Aorta (tissue), 5 donors: ENCODE measurements at places on chromosomes 5 and 9.

GRCh38 chr5:1448511-1449011 is 3.3 kb upstream of the SLC6A3 start:
- DNase-seq, result peak; percentile 36

- no peak for DNase-seq
Observed at GRCh38 chr5:95027775-95028174, 257.1 kb downstream of the MCTP1 start.

DNA sequence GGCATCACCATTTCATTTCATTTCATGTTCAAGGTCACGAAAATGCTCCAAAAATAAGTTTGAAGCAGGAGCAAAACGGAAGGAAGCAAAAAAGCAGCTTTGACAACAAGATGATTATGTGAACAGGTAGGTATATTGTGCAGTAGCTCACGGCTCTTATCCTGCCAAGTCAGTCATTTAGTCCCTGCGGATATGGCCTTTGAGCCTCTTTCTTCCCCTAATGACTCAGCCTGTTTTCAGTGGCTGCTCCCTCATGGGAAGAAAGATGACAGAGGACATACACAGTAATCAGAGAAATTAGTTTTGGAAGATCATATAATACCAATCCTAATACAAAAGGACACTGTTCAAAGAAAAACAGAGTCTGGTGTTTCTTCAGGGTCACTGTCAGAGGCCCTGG is 155.8 kb upstream of the GRAMD2B start:
- no peak for DNase-seq

DNA sequence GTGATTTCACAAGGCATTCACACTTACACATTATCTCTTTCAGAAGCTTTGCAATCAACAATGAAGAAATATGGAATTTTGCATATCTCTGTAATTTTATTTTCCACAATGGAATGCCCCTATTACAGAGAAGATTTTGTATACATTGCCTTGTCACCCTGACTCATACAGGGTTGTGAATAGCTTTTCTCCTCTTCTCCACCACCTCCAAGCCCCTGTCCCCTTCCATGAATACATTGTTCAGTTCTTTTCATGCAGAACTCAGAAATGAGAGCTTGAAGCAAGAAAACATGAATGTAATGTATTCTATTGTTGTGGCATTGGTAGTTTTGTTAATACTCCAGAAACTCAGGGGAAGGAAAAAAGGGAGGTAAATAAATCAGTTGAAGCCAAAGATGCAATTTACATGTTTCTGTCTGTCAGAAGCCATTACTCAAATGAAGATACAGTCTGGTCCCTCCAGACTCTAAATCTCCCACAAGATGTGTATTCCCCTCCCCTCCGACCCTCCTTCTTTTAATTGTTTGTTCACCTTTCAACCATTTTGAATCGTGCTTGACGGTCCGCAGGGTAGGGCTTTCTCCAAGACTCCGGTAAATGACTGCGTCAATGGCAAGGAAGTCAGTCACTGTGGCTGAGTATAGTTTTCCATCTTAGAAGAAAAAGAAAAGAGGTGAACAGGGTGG is 86.1 kb downstream of the SEMA6A start:
- no peak for DNase-seq

DNA sequence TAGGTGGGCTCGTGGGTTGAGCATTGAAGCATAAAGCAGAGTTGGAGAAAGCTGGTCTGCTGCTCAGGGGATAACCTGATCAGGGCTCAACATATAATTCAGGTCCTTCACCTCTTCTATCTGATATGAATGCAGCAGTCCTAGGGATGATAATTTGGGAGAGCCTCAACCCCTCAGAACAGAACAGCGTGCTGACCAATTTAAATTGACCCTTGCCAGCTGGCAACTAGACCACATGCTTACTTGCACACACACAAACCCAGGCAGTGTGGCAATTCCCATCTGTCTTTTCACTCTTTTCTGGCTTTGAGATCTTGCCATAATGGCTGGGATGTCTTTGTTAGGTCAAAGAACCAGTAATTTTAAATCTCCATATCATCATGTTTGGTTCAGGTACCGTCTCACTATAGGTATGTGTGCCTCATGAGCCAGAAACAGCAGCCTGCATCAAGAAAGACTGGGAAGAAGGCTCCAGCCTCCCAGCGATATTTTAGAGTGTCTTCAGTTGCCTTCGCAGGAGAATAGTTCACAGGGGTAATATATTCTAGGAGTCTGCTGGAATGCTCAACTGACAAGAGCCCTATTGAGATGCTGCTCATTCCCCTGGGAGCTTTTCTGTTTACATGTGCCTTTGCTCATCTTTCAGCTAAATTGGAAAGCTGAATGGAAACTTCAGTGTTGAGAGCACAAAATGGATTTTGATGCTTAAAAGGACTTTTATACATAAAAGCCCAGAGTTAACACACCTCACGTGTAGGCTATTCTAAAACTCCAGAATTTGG is 497.6 kb downstream of the RASEF start:
- DNase-seq, result no peak

DNA sequence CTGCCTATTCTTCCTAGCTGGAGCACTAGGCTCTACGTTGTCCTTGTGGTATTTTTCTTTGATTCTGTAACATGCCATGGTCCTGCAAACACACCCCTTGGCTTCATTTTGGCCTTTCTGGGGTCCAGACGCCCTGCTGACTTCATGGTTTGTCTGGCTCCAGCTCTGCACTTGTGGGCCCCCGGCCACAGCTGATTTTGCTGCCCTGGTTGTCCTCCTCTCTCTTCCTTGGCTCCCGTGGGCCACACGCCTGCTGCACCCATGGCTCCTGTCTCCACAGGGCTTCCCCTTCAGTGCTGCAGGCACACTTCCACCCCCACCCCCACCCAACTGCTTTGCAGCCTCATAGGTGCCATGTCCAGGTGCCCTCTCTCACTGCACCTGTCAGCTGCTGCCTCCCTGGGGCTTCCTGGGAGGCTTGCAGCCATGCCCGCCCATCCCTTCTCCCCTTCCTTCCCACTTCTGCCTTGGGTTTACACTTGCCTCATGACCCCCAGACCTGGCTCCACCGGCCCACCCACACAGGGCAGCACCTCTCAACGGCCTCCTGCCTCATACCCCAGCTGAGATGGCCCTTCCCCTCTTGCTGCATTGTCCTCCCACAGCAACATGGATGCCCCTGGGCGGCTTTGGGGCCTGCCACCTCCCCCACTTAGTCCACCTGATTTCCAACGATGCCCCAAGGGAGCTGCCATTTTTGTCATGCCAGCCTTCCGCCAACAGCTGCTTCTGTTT is 25.6 kb downstream of the SLC6A3 start:
- DNase-seq, result peak; percentile 26

DNA sequence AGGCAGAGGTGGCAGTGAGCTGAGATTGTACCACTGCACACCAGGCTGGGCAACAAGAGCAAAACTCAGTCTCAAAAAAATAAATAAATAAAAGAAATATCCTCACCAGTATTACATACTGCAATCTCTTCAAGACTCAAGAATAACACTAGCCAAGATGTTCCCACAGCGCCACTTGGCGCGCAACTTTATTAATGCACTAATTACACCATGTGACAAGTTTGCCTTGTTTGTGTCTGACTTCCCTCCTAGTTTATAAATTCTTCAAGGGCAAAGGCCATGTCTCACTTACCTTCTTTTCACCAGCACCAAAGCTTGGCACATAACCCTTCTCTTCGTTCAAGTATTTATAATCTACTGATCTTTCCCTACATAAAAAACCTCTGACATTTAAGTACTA is 4.8 kb downstream of the SKP1 start:
- DNase-seq, result no peak

DNA sequence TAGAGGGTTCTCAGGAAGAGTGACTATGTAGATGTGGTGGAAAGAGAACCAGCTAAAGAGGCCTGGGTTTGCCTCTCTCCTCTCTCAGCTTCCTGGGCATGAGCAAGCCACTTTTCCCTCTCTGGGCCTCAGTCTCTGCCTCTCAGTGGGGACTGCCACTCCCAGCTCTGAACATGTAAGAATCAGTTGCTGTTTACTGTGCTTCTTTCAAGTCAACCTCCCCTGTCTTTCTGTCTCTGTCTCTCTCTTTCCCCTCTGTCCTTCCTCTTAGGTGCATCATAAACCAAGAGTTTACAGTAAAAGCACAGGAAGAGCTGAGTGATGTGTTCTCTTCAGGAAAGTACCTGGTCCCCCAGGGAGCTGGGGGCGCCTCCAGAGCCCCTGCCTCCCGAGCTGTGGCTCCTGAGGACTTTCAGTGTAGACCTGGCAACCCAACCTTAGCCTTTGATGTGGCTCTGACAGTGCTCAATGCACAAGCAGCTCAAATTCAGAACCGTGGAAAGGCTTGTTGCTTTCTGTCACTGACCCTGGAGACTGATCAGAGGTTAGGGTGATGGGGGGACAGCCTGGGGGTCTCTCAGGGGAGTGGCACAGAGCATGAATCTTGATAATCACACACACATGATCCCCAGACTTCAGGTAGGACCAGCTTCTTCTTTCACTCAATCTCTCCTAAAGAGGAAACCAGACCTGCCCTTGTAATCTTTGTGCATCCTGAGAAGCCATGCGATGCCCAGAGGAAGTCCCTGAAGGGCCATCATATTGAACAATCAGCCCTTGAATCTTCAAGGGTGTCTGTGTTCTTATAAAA is 59.4 kb upstream of the TNFSF8 start:
- no peak for DNase-seq

DNA sequence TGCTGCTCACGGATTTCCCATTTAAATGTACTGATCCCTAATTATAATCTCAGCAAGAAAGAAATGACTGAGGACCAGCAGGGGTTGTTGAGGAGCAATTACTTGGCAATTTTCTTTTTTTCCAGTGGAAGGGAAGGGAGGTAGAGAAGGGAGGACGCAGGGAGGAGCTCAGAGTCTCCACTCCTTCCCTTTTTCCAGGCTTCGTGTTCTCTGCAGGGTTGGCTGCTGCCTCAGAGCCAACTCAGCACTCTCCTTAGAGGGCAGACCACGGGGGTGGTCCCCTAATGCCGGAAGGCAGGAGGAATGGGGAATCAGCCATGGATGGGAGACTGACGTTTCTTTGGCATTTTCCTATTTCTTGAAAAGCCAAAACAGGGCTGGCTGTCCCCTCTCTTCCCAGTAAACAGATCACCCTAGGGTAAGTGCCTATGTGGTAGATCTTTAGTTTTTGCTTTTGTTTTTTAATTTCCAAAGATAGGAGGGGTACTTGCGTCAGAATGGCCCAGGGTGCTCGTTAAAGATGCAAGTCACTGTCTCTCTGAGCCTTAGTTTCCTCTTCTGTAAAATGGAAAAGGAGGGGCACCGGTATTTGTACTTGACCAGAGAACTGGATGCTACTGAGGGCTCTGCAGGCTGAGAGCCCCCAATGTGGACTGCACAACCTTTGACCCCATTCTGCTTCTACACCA is 39.6 kb upstream of the LCP2 start:
- DNase-seq, result no peak

DNA sequence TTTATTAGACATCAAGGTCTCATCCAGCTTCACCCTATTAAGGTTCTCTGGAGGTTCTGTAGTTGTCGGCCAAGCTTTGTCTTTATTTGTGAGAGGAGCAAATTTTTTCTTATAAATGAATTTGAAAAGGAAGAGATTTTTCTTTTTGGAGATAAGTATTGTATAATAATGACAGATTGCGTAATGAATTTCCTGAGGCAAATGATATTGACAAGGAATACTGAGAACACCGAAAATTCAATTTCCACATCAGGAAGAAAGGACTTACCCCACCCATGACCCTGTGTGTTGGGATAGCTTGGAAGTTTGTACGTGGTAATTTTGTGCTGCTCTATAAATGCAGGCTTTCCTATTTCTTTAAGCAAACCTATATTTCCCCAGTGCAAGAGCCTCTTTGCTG is 53.5 kb downstream of the MAMDC2 start:
- no peak for DNase-seq

- DNase-seq, result no peak
Observed at GRCh38 chr9:91790917-91791316, 159.1 kb downstream of the ROR2 start.

DNA sequence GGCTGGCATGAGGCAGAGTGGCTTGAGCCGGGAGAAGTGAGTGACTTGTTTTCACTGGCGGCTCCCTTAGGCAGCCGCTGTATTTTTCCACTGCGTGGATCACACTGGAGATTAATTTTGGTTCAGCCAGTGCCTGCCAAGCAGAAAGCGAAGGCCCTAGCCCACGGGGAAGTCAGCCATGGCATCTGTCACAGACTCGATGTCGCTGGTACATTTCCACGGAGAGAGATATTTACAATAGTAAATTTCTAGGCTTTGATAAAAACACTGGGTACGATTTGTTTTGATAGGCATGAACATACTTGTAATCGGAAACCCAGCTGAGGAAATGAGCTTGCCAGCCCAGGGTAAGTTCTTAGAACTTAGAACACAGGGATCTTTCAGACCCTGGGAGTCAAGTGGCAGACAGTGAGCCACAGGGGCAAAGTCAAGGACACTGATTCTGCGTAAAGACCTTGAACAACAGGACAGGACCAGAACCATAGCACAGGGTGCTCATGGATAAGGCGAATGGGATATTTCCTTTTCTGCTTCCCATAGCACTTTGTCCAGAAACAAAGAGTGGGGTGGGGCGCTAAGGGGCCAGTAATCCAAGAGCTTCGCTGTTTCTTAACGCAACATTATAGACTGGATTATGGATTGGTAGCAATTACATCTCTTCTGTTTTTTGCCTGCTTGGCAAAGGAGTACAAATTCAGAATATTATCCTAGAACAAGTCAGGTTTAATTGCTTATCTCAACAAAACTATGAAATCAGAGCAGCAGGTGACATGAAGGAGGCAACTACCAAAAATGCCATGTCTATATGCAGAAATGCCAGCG is 4.5 kb downstream of the DUSP1 start:
- peak; percentile 92 for DNase-seq

DNA sequence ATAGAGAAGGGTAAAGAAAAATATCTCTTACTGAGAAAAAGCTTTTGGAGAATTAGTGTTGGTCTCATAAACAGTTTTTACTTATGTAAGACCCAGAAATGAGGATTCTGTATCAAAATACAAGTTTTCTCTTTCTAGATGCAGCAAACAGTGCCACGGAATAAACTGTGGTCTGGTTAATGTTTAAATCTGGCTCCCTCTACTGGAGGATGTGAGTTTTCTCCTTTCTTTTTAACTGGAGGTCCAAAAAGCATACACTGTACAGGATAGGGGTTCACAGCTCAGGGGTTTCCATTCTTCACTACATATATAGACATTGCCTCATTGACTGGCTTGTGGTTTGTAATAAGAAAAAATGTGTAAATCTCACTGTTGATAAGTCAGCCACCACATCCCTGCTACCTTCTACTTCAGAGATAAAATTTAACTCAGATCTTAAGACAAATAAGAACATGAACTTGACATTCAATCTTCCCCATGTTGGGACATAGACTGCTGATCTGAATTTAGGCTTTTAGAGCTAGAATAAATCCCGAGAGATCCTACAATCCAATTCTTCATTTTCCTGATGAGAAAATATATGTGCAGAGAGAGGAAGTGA is 98.9 kb downstream of the CFAP95 start:
- DNase-seq, result no peak

DNA sequence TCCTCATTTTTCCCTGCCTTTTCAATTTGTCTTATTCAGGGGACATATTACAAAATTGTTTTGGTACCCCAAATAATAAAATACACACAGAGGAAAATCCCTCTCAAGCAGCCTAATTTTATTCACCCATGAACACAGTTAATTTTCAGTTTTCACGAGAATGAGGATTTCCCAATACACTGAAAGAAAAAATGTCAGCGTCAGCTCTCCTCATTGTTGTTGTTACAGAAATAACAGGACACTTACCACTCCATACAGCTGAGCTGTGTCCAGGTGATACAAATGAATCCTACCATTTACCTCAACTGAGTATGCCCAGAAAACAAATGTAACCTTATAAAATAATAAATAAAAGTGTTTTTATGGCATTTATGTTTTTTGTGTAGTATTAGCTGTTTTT is 144.6 kb upstream of the PCA3 start:
- DNase-seq, result no peak
